IPS-NIHi11 (cell line): ENCODE measurements at places on chromosomes 16 and 17.

- peak; percentile 91 for DNase-seq
Observed at GRCh38 chr16:57764341-57765159, 29.0 kb downstream of the KATNB1 start.

DNA sequence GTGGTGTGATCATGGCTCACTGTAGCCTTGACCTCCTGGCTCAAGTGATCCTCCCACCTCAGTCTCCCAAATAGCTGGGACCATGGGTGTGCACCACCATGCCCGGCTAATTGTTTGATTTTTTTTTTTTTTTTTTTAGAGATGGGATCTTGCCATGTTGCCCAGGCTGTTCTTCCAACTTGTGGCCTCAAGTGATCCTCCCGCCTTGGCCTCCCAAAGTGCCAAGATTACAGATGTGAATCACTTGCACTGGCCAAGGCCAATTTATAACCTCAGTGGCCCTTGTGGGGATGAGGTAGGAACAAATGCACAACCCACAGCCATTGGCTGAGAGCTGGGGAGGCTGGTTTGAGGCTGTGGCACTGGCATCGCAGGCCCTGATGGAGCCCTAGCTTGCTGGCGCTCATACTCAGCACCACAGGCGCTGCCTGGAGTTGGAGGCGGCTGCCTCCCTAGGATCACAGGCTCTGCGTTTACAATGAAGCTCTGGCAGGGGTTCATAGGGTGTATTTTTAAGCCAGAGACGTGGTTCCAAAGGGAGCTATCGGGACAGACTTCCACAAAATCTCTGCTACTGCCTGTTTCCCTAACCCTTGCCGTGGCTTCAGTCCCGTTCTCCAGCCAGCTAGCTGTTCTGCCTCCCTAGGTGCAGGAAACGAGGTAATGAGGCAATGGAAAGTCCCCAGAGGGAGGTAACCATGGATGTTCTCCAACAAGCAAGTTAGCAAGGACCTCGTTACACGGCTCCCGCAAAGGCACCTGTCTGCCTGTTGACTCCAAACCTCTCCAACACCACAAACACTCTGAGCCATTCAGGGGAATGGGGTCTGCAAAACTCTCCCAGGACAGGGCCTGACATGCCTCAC, 2.9 kb downstream of the ABCA3 start:
- no peak for DNase-seq

DNA sequence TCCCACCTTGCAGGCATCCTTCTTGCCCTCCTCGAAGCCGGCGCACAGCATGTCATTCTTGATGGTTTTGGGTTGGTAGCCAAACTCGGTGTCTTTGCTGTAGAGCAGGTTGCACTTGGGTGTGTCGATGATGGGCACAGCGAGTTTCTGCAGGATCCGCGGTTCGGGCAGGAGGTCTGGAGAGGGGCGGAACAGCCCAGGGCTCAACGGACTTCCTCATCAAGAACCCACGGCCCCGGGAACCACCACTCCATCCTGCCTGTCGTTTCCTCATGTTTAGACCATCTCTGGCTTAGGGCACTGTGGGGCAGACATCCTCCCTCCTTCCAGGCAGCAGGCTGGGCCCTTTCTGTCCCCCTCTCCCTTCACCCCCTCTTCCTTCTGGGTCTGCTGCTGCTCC, 6.5 kb downstream of the PRSS27 start:
- DNase-seq = no peak

DNA sequence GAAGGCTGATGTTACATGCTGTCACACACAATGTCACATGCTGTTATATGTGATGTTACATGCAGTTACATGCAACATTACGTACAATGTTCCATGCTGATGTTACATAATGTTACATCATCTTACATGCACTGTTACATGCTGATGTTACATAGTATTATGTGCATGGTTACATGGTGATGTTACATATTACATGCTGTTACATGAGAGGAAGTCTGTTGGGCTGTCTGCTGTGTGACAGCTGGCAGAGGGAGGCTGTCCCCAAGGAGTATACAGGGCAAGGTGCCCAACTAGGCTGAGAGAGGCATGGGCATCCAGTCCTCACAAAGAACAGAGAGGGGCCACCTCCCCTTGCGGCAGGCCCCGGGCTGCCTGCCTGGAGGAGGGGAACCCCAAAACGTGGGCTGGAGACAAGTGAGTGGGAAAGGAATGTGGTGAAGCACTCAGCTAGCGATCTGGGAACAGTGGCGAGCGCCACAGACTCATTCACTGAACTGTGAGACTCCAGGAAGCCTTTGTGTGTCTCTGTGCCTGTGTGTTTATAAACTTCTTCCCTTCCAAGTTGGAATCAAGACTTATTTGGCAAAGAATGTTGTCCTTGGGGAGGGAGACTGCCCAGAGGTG, 30.6 kb downstream of the TMEM92 start:
- no peak for DNase-seq

GRCh38 chr17:55793272-55793671, 42.4 kb downstream of the PCTP start:
- no peak for DNase-seq

DNA sequence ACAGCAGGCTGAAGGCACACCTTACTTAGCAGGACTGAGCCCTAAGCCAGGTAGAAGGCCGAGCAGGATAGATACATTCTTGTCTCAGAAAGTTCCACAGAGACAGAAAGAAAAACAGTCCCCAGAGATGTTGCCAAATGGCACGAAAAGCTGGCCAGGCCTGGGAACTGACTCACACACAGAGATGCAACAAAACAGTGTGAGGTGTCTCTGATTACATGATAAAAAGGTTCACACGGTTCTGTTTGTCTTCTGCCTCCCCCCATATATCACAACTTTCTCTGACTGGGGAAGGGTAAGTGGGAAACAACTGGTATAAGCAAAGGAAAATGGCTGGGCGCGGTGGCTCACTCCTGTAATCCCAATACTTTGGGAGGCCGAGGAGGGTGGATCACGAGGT, 1.7 kb downstream of the WBP2 start:
- DNase-seq = no peak

DNA sequence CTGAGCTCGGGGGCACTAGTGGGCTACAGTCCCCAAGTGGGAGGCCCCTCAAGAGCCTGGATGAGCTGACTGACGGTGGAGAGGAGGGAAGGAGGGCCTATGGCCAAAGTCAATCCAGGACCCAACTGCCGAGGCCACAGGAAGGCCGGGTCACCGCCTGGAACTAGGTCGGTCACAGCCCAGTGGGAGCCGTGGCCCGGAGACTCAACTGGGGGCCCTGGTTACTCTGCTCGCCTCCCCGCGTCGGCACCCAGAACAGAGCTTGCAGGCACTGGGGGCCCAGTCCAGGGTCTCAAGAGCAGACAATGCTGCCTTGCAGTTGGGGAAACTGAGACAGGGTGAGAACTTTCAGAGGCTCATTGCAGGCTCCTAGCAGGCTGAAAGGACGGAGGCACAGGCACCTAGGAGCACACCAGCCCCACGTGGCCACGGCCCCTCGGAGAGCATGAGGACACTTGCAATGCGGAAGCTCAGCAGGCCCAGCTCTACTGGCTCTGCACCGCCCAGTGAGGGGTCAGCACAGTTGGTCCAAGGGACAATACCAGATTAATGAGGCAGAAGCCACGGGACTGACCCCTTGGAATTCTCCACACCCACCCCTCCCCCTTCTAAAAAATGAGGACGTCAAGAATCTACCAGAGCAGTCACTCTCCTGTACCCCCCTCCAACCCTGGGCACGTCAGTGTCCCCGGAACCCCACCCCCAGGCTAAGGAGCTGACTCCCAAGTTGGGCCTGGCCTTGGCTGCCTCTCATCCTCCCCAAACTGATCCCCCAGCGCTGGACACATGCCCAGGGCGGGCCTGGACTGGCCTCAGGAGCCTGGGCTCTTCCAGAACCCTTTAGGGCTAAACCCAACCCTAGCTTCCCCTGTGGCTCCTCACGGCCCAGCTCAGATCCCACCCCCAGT, 2.2 kb downstream of the HS3ST6 start:
- no peak for DNase-seq
